NCI-H748 treated with DMSO at 0.1 percent for 48 hours (cell line): ENCODE measurements at places on chromosomes 6 and 20.

GRCh38 chr20:52820641-52821292 is 151.4 kb upstream of the TSHZ2 start:
- no peak for DNase-seq

DNA sequence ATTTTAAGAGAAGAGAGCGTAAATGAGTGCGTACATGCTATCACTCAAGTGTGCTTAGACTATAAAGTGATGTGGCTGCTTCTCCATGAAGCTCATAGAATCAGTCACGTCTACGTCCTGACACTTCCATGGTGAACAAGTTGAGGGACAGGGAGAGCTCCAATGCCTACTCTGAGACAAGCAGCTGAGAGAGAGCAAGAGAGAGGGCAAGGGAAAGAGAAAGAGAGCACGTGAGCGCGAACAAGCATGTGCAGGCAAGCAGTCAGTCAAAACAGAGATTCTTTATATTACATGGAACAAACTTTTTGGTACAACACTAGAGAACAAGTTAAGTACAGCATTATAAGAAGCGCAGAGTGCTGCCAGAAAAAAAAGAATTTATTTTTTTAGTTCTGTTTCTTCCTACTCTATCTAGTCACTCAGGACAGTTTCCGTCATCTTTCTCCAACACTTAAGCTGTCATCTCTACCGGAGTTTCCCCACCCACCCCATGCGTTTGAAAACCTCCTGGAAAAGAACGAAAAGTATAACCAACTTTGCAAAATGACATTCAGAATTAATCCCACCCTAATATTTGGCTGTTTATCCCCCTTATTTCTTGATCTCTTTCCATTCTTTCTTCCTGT is 61.8 kb downstream of the EPB41L2 start:
- DNase-seq = no peak

- DNase-seq = no peak
Observed at GRCh38 chr6:160427312-160428068, 79.3 kb downstream of the SLC22A3 start.

GRCh38 chr20:35527122-35527769 is 2.2 kb downstream of the C20orf173 start:
- no peak for DNase-seq

- DNase-seq = no peak
Observed at GRCh38 chr6:131555992-131556391, 17.0 kb upstream of the ARG1 start.

GRCh38 chr6:41763470-41763869 is 16.2 kb downstream of the FRS3 start:
- DNase-seq = no peak

GRCh38 chr6:7730001-7730783 is 4.3 kb downstream of the BMP6 start:
- DNase-seq = no peak

- no peak for DNase-seq
Observed at GRCh38 chr6:139823099-139823807, 448.8 kb upstream of the CITED2 start.

GRCh38 chr6:136762022-136762975 is 30.0 kb downstream of the MAP3K5 start:
- no peak for DNase-seq

- no peak for DNase-seq
Observed at GRCh38 chr6:128158496-128158895, 257.6 kb upstream of the THEMIS start.

GRCh38 chr6:32461493-32461892 is 21.8 kb downstream of the HLA-DRA start:
- no peak for DNase-seq

DNA sequence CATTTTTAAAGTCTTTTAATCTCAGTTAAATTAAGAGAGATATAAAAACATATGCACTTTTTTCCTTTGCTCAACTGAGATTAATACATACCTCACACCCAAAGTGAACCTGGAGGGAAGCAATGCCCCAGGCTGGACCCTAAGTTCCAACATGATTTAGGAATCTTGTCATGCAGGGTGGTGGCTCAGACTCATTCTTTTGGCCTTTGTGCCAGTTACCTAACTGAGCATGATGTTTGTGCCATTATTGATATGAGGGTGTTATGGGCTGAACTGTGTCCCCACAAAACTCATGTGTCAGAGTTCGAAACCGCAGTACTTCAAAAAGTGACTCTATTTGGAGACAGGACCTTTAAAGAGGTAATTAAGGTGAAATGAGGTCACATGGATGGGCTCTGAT is 188.0 kb downstream of the ARHGAP18 start:
- DNase-seq = no peak

DNA sequence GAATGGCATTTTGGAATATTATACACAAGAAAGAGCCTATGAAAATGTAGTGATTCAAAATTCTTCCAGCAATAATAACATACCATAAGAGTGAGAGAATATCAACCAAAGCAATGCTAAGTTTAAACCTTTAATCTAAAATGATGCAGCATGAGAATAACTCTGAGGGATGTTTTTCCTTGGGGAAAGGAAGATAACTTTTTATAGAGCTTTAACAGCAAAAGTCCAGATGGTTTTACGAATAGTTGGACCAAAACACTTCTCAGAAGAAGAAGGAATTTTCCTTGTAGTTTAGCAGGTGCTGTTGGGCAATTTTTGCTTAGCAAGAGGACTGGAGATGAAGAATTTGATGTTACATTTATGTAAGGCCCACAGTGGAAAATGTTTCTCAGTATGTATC is 1503.2 kb downstream of the HACE1 start:
- DNase-seq = no peak

DNA sequence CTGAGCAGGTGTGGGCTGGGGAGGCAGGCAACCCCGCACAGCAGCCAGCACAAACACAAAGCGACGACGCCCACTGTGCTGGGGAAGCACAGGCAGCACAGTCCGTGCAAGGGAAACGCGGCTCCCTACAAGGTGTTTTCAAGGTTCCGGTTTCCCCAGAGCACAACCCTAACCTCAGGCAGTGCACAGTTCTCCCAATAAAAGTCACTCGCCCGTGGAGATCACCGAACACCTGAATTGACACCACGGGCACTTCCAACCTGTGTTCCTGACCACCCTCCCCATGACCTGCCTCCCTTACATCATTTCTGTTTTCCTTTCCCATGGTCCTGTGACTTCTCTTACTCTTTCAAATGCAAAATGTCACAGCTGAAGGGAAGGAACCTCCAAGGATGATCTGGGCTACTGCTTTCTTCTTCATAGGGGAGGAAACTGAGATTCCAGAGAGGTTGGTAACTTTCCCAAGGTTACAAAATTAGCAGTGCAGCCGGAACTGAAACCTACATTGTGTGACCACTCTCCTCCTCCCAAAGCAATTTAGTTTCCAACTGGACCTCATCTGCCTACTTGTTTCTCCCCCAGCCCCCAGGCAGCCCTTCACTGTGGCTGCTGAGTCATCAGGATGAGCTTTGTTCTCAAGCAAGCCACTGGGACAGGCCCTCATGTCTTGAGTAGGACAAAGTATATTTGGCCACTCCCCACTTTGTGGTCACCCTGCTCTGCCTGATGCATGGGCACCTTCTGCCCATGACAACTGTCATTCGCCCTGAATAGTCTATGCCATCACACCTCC is 125.3 kb downstream of the ATXN1 start:
- DNase-seq = no peak

- DNase-seq = no peak
Observed at GRCh38 chr6:104312851-104313250, 546.9 kb downstream of the HACE1 start.

DNA sequence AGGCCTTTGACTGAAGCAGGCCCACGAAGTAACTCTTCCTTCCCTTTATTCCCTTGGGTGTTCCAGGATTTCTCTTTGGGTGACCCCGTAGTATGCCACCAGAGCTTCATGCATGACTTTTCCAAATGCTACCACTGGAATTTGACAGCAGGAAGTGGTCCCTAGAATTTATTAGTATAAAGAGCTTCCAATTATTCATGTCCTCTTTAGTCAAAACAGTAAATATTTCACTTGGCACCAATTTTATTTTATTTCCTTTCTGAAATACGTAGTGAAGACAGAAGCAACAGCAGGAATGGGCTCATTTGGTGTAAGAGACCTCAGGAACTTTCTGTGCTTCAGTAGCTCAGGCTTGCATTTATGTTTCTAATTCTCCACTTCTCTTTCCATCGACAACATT is 151.3 kb downstream of the LCA5 start:
- no peak for DNase-seq

GRCh38 chr6:143333749-143334520 is 116.6 kb downstream of the ADAT2 start:
- DNase-seq = no peak

DNA sequence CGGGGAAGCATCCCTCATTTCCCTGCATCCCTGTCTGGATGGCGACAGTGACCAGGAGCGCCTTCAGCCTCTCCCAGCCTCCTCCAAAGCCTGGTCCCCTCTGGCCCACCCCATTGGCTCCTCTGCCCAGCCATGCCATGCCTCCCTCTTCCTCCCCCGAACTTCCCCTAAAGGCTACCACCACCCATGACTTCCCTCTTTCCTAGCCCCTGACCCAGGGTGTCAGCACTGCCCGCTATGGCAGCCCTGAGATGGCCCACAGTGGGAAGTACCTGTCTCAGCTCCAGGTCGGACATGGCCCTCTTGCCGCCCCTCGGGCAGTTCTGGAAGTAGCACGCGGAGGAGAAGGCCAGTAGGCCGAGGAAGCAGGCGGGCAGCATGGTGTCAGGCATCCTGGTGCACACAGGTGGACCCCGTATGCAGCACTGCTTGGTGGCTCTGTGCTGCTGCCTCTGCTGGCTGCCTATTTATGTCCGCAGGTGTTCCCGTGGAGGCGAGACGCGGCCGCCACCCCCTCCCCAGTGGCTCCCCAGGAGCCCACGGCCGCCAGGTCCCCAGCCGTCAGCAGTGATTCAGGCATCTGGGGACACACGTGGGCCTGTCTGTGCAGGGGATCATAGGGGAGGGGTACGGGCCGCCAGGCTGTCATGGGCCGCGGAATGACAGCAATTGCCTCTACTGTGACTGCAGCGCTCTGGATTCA is at the start of gene AVP:
TSS of gene AVP (minus strand) at position 442 of the 703 bp plus-strand sequence. CDS start at position 392, 50 bp downstream.
- DNase-seq = no peak

GRCh38 chr6:98830146-98830545 is 4.2 kb upstream of the POU3F2 start:
- no peak for DNase-seq

DNA sequence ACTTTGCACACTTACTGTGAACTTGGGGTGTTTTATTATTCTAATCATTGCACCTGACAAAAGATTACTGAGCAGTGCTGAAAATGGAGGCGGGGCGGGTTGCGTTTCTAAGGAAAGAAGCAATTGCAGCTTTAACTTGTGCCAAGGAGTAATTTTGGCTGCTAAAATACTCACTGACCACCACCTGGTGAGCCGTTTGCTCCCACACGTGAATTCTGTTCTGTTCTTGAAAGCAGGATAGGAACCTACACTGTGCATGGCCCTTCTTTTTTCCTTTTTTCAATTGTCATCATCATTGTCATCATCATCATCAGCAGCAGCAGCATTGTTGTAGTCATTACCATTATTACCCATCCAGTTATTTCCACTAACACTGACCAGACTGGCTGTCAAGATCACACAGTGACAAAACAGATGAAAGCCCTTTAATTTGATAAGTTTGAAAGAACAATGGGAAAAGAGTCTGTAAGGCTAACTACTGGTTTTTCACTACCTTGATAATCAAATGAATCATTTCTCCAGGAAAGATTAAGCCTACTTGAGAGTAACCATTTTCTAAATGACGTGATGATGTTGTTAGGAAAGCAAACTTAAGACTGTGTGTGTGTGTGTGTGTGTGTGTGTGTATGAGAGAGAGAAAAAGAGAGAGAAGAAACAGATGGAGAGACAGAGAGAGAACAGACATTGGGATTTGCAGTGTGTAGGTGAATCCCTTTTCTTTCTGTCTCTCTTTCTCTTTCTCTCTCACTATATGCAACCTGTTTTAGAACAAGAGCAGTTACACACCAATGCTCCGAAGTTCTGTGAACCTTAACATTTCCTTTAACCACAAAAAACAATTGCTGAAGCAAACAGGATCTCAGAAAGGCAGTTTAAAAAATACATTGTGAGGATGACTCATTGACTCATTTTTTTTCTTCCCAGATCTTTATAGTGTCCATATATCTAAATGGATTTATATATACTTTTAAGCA is 3.8 kb downstream of the RIPOR2 start:
- DNase-seq = no peak

DNA sequence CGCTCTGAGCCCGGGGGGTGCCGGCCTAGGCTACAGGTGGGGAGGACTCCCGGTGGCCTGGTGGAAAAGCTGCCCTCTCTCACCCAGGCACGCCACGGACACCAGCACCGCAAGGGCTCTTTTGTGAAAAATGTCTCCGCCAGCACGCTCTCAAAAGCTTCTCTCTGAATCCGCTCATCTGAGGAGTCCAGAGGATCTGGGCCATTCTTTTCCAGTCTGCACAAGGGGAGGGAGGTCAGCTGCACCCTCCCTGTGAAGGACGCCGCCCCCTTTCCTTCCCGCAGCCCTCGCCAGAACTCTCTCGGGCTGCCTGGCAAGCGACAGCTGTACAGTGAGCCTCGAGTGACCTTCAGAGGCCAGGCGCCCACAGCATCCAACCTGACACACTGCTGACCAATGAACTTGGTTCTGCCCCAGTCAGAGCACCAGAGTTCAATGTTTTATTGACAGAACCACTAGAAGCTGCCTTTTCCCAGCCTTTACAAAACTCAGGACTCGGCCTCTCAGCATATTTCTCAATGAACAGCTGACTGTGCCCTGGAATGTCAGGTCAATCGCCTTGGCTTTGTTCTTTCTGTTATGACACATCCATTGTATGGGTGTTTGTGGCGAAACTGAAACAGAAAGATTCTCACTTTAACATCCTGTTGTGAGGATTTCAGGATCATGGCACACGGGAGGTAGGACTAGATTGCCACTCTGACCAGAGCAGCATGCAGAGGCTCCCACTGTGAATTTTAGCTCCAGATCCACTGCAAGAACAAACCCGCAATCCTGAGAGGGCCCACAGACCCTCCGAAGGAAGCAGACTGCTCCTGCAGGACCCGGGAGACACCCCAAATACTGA is 26.7 kb downstream of the SERPINB9 start:
- no peak for DNase-seq

- DNase-seq = no peak
Observed at GRCh38 chr6:113540466-113540865, 316.7 kb upstream of the MARCKS start.

- no peak for DNase-seq
Observed at GRCh38 chr6:75492386-75493153, 1.0 kb downstream of the FILIP1 start.

DNA sequence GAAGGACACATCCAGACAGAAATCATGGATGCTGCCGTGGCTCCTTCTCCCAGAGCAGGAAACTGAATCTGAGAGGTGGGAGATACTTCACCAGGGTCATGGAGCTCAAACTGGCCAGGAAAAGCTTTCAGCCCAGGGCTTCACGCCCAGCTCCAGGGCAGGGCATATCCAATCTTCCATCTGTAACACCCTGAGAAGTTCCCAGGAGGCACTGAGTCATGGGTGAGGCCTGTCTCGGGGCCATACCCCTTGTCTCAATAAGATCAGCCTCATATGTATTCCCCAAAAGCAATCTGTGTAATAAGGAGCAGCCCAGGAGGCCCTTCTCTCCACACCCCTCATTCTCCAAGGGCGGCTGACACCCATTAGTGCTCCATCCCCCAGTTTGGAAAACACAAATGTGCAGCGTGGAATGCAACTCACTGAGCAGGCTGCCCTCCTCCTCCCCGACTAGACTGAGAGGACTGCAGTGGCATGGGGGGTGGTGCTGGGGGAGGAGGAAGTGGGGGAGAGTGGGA is 439.3 kb upstream of the SULF2 start:
- no peak for DNase-seq

GRCh38 chr20:21047981-21048380 is 58.2 kb downstream of the LINC00237 start:
- DNase-seq = no peak

- DNase-seq = no peak
Observed at GRCh38 chr20:10555865-10556308, 117.9 kb downstream of the JAG1 start.
